ENCODE measurements at places on chromosomes 4 and X.

GRCh38 chr4:189294574-189294973 is 646.1 kb upstream of the FRG1 start:
- DNase-seq, result no peak

GRCh38 chrX:68651110-68651509 is 3.6 kb downstream of the STARD8 start:
- no peak for DNase-seq

GRCh38 chr4:52751487-52751911 is 274 bp upstream of the ERVMER34-1 start:
- DNase-seq, result no peak

DNA sequence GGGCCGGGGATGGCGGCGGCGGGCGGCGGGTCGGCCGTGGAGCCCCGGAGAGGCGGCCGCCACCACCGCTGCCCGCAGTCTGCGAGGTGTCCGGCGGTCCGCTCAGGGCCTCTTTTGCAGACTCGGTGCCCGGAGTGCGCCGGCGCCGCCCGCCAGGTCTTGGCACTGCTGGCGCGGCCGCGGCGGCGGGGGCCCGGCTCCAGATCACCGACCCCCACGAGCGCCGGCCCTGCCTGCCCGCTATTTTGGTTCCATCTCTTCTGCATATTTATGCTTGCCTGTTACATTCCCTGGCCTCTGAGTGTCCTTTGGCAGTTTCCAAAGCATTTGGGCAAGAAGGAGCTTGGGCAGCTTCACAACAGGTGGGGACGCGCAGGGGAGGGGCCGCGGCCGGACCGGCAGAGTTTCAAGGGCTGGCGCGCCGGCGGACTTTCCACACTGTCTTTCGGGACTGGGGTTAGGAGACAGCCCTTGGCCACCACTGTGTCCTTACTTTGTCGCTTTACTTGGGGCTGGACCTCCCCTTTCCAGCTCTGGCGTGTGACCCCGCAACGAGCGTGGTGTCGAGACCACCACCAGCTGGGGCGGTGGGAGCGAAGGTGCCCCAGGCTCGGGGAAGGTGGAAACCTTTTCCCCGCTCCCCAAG is 668 bp upstream of the TAPT1 start:
- no peak for DNase-seq

DNA sequence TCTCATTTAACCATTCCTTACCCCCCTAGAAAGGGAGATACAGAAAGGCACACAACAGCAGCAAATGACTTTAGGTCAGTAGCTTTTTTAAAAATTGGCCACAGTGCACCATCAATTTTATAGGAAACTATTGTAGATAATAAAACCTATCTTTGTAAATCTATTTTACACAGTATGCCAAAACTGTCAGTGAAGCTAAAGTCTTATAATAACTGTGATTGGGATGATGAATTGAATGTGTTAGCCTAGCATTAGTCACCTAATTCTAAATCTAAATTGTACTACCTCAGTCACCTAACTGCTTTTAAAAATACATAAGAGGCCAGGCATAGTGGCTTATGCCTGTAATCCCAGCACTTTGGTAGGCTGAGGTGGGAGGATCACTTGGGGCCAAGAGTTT is 44.2 kb downstream of the SH3RF1 start:
- no peak for DNase-seq

- DNase-seq, result no peak
Measured at GRCh38 chrX:107560980-107561379, 67.3 kb upstream of the PRPS1 start.

- no peak for DNase-seq
Measured at GRCh38 chr4:76257824-76258223, 6.3 kb downstream of the FAM47E start.

DNA sequence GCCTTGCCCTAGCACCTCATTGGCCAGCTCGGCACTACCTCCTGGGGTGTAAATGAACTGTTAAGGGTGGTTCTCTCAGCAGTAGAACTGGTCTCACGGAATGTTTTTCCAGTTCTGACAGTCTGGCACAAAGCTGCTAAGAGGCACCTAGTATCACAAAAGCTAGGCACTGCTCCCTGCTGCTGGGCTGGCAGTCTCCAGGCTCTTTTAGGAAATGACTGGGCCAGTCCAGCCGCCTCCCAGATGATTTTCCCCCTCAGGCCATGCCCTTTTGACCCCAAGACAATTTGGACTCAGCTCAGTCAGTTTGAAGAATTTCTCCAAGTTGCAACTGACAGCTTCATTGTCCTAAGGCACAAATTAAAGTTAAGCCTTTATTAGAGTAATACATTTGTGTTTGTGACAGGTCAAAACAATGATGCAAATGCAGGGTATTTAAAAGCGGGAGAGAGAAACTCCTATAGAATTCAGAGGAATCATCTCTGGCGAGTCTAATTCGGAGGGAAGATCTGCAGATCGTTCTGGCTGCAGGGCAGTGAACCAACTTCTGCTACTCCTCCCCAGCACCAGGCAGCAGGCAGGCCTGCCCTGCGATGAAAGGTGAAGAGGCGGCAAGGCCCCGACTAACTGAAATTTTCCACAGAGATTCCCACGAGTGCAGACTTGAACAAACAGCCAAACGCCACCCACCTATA is 7.9 kb downstream of the FRMD7 start:
- no peak for DNase-seq

DNA sequence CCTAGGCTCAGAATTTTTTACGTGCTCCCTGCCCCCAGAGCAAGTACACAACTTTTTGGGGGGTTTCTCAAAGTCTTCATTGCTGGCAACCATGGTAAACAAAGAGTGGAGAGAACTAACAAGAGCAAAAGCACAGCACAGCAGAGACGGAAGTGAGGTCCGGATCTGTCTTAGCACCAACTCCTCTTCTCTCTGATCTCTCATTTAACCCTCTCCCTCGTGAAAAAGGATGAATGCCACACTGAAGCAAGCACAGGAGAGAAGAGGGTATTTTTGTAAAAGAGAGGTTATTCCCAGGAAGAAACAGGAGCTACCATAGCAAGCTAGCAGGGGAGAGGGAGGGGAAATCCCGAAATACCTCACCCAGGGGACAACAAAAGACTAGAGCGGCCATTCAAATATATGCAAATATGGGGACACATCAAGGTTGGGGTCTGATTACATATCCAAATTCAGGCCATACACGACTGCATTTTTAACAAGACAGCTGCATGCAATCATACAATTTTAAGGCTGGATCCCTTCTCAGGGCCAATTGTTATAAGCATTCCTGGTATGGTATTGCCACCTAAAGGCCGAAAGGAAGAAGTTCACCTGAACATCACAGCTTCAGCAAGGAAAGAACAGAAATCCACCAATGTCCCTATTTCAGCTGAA is 46.6 kb downstream of the CD40LG start:
- DNase-seq, result no peak

- DNase-seq, result no peak
Measured at GRCh38 chr4:70704931-70705182, 16.5 kb downstream of the UTP3 start.

- no peak for DNase-seq
Measured at GRCh38 chr4:70651864-70652506, 14.3 kb downstream of the JCHAIN start.

- no peak for DNase-seq
Measured at GRCh38 chr4:186840222-186840701, 116.6 kb upstream of the FAT1 start.

DNA sequence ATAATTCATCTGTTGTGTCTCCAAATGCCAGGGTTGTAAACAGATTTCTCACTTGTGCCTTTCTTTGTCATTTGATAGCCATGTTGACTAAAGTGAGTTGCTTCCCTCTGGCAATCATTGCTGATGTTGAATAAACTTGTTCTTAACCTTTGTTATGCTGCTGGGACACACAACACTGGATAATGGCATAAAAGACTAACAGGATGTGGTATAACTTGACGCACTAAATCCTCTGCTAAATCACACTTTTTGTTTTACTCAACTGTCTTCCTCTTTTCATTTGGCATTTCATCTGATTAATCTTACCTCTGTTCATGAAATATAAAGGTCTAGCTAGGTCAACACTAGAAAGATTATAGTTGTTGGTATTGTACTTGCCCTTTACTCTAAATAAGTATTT is 17.6 kb upstream of the CXCL5 start:
- DNase-seq, result no peak

- DNase-seq, result no peak
Measured at GRCh38 chrX:63475200-63475599, 124.1 kb upstream of the SPIN4 start.

DNA sequence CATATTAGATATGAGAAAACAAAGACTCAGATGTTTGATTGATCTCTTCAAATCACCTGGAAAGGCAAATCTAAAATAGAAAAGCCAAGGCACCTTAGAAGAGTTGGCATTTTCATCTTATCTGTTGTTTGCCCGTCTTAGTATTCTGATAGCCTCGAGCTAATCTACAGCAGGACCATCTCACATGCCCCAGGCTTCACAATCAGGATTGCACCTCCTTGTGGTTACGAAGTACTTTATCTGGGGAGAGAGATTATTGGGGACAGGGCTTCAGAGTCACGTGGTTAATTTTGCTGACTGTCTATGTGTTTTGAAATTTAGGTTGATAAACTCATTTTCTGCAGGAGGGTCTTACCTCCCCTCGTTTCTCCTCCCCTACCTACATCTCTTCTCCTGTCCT is 313.1 kb upstream of the ANXA10 start:
- no peak for DNase-seq

GRCh38 chr4:80035336-80035735 is 37.7 kb downstream of the ANTXR2 start:
- DNase-seq, result no peak

DNA sequence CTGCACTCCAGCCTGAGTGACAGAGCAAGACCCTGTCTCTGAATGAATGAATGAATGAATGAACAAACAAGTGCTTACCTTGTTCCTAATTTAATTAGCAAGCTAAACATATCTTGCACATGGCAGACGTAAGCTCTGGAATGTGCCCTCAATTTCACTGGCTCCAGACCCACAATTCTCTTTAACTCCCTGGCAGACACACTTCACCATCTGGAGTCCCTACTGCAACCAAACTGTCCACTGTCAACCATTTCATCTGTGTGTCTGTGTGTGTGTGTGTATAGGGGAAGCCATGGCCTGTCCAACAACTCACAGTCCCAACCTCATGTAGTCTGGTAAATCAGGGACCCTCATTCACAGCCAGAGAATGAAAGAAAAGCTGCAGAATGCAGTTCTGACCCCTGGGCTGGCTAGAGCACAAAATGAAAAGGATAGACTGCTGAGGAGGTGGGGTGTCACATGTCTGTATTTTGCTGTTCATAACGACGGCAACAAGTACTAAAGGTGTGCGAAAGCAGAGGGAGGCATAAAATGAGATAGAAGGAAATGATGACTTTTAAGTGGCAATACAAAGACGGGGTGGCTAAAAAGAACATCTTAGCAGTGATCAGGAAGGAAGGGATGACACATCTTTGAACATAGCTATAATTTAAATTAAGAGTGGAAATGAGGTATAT is 114.1 kb downstream of the TSPAN5 start:
- no peak for DNase-seq

DNA sequence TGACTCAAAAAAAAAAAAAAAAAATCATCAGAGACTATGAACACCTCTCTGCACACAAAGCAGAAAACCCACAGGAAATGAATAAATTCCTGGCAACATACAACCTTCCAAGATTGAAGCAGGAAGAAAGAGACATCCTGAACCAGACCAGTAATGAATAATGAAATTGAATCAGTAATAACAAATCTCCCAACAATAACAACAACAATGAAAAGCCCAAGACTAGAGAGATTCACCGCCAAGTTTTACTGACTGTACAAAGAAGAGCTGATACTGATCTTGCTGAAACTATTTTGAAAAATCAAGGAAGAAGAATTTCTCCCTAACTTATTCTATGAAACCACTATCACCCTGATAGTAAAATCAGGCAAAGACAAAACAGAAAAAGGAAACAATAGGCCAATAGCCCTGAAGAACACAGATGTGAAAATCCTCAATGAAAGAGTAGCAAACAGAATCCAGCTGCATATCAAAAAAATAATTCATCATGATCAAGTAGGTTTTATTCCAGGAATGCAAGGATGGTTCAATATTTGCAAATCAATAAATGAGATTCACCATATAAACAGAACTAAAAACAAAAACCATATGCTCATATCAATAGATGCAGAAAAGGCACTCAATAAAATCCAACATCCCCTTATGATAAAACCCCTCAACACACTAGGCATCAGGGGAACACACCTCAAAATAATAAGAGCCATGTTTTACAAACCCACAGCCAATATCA is 31.0 kb upstream of the PLK4 start:
- DNase-seq, result no peak

GRCh38 chr4:8583655-8584025 is 3.4 kb downstream of the GPR78 start:
- no peak for DNase-seq

DNA sequence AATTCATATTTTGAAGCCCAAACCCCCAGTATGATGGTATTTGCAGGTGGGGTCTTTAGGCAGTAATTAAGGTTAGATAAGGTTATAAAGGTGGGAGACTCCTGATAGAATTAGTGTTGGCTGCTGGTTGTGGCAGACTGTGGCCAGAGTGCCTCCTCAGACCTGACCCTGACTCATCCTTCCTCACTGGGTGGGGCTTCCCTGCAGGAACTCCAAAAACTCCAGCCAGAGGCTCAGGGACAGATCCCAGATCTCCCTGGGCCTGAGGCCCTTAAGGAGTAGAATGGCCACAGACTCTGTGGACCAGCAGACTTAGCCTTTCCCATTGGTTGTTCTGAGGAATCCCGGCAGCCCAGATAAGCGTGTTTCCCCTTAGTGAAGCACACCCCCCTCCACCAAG is 463.0 kb upstream of the CPEB2 start:
- no peak for DNase-seq

- no peak for DNase-seq
Measured at GRCh38 chrX:16664626-16665025, 14.7 kb downstream of the S100G start.

GRCh38 chrX:46912098-46912602 is at the start of gene JADE3:
TSS of gene JADE3 (plus strand) at chrX:46912421. CDS start at chrX:46984895, 72,474 bp downstream.
- DNase-seq, result no peak

DNA sequence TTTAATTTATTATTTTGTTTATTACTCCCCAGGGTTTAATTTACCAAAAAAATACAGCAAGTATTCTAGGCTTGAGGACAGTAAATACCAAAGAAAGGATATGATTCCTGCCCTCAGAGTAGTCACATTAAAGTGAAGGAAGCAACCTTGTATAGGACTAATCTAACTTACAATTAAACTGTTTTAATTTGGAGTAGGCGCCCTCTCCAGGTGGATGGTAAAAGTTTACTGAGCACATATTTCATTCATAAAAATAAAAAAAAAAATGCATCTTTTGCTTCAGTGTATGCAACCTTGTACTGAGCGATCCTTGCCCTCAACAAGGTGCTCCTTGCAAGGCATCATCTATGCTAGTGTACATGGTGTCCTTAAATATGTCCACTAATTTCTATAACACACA is 72.0 kb upstream of the MAGEB16 start:
- DNase-seq, result no peak

DNA sequence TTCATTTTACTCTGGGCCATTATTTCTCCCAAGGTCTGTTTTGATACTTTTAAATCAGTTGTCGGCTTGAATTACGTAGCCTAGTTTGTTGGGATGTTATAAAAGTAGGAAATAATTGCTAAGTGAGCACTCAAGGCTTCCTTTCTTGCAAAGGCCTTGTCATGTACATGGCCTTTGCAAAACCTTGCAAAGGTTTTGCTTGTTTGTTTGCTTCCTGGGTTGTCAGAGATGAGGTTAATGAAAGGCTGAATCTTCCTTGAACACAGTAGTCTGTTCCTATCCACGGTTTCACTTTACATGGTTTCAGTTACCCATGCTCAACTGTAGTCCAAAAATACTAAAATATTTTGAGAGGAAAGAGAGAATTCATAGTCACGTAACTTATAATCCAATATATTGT is 113.5 kb downstream of the NAA11 start:
- DNase-seq, result no peak
